ENCODE measurements at places on chromosomes 13 and 19.
A peak's percentile ranks its signal among the peaks of the same experiment; 100 is the strongest.

GRCh38 chr13:90261343-90261742, 1086.1 kb upstream of the MIR17HG start:
- DNase-seq, result no peak

- DNase-seq, result no peak
These were observed 418.2 kb downstream of the DCT start for GRCh38 chr13:94061301-94061700.

DNA sequence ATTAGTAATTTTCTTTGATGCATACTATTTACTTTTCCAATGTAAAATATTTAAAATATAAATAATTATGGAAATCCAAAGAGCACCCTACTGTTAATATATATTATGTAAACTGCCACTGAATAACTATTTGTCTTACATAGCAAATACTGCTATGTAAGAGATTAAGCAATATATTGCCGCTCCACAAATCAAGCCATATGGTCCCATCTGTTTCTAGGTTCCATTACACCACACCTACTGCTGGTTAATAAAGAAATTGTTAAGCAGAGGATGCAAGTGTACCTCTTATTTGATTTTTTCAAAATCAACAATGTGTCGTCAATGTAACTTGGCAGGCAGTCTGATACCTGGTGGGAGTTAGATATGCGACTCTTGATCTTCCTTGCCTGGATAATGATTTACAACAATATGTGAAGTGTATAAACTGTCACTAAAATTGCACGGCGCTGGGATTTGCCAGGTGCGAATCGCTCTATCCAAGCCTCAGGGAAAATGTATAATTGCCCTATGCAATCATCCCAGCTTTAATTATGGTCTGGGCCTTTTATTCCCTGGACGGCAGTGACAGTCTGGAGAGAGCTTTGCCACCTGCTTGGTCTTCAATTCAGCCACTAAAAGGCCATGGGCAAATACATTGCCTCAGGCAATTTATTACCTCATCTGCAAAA, 16.0 kb downstream of the SMAD9 start:
- no peak for DNase-seq

GRCh38 chr13:59829690-59830089, 334.0 kb downstream of the DIAPH3 start:
- DNase-seq, result no peak

DNA sequence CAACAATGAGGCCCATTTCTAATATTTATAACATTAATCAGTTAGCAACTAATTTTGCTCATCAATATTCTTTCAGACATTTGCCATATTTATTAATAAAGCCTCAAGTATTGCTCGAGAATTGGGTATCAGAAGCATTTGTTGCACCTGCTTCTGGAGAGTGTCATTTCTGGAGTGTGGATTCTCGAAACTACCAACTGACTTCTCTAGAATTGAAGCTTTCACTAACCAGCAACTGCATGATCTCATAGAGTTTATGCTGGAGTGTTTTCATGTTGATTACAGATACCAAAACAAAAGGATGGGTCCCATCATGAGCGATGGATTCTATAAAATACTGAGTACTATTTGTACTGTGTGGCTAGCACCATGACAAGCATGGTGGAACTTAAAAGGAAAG, 121.0 kb upstream of the SLC7A1 start:
- no peak for DNase-seq

- no peak for DNase-seq
These were observed 155.6 kb downstream of the TM9SF2 start for GRCh38 chr13:99656844-99657381.

GRCh38 chr19:16073481-16073880, 2.8 kb upstream of the TPM4 start:
- no peak for DNase-seq

- peak; percentile 76 for DNase-seq
These were observed 1.1 kb downstream of the KEAP1 start for GRCh38 chr19:10501971-10502523.

DNA sequence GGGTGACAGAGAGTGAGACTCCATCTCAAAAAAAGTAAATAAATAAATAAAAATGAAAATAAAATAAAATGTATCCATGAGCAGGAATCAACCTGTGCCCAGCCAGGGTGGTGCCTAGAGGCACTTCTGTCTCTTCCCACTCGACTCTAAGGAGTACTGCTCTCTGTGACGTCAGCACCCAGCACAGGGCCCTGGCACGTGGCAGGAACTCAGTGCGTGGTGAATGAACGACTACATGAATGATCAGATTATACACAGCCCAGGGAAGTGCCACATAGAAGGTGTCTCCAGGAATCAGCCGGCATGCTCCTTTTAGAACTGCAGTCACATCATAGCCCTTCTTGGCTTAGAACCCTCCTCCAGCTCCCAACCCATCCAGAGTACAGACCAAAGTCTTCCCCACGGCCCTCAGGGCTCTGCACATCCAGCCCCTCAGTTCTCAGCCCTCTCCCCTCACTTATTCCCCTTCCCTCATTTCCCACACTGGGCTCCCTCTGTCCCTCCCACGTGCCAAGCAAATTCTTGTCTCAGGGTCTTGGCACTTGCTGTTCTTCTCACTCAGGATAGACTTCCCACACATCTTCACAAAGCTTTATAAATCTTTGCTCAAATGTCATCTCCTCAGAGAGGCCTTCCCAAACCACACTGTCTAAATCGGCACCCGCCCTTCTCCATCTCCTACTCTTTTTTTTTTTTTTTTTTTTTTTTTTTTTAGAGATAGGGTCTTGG, 4.2 kb downstream of the CLIP3 start:
- no peak for DNase-seq

- no peak for DNase-seq
These were observed 50.2 kb downstream of the FLT3 start for GRCh38 chr13:28049880-28050875.

- no peak for DNase-seq
These were observed 106.1 kb downstream of the COL4A2 start for GRCh38 chr13:110413016-110413675.

DNA sequence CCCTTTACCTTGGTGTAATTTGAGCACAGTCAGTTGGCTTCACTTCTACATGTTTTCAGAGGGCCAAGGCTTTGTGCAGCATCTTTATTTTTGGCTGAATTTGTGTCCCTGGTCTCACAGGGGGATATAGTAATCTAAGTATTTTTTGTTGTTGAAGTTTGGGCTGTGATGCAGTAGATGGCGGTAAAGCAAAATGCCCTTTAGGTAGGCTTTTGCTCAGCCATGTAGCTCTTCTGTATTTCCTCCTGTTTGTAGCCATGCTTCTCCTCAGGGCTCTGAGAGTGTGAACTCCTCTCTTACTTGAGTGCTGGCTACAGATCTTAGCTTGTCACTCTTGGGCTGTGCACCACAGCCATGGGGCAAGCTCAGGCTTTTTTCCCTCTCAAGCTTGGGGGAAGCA, 328.6 kb downstream of the SLITRK5 start:
- DNase-seq, result no peak

- DNase-seq, result no peak
These were observed 28.1 kb downstream of the MPHOSPH8 start for GRCh38 chr13:19661561-19661960.

DNA sequence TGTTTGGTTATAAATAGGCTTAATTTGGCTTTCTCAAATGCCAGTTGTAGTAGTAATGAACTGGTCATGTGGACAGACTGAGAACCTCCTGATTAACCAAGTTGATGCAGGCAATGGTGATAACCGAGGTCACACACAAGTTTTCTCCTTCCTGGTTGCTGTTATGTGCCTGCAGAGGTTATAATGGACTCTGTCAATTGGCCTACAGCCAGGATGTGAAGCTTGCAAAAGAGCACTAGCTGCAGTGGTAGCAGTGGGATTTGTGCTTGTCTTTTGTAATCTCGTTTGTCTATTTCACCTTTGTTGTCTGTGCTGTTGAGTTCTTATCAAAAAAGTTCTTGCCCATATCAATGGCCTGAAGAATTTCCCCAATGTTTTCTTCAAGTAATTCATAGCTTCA, 20.6 kb downstream of the OR10H3 start:
- DNase-seq, result no peak

DNA sequence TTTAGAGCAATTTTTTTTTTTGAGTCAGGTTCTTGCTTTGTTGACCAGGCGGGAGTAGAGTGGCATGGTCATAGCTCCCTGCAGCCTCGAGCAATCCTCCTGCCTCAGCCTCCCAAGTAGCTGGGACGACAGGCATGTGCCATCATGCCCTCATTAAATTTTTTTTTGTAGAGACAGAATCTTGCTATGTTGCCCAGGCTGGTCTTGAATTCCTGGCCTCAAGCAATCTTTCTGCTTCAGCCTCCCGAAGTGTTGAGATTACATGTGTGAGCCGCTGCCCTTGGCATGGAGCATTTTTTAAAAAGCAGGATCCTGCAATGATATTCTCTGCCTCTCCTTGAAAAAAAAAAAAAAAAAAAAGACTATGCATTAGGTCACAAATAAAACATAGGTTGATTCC, 5.9 kb downstream of the GPR32 start:
- no peak for DNase-seq

DNA sequence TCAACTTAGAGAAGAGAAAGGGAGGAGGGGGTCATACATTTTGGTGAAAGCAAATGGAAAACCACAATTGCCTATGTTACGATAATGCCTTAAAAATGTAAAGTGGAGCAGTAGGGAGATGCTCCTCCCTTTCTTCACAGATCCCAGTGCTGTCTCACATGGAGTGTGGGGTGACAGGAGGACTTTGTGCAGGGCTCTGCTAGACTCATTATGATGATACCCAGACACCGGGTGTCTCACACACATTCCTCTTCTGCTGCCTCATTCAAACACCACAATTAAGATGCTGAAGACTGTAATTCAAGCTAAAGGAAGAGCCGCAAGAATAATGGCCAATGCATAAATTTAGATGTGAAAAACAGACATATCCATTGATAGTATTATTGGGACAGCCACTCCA, 150.6 kb downstream of the LHFPL6 start:
- no peak for DNase-seq

GRCh38 chr19:12265921-12266704, 28.6 kb downstream of the ZNF44 start:
- no peak for DNase-seq

DNA sequence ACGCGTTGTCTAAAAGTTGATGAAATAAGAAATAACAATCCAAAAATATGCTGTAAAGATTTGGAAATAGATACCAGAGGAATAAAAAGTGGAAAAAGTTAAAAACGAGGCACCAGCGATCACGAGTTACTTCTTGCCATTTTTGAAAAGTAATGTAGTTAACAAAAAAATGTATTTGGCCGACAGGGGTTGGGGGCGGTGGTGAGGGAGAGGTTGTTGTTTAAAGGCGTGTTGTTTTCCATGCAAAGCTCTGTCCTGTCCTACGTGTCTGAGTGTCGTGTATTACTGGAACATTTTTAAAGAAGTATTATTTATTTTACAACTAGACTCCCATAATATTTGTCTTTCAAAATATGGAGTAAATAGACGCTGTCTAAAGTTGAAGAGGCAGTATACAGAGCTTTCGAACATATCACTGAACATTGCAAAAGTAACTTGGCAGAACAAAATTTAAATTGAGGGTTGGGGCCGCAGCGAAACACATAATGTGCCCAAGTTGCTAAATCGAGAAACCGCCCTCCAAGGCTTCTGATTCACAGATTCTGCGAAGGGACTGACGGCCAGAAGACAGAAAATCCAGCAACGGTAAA, 823 bp downstream of the FBXO17 start:
- no peak for DNase-seq

DNA sequence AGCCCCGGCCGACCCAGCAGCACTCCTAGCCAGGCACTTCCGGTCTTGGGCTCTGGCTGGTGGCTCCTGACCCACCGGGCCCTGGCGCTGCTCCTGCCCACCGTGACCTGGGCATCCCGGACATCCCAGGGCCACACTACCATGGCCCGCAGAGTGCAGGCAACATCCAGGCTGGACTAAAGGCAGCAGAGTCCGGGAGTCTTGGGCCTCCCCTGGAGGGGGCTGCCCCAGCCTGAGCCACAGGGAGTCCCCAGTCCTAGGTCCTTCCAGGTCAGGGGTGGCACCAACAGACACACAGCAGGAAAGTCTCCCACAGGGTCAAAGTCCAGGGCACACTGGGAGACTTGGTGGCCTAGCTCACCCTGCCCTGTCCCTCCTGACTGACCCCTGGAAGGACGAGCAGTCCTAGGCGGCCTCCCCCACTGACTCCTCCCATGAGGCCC, 10.8 kb downstream of the LSM4 start:
- DNase-seq, result peak; percentile 9

All from GM13977 (cell line).